ENCODE measurements at places on chromosomes 3 and 15.
A peak's percentile ranks its signal among the peaks of the same experiment; 100 is the strongest.

- DNase-seq = peak; percentile 42
These were observed 11.3 kb downstream of the NRROS start for GRCh38 chr3:196650740-196651311.

DNA sequence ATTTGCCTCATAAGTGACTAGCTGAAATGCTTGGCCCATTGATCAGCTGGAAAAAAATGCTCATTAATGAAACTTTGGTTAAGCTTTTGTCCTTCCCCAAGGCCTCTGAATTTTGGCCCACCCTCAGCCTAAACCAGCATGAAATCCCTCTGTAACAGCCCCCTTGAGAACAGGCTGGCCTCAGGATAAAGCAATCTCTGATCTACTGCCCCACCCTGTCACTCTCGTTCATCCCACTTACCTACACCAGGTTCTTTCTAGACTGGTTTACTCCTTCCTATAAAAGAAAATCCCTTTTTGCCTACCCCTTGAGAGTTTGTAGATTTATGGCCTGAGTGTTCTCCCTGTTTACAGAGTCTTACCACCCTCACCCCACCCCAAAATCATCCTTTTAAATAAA, 3.4 kb upstream of the AEN start:
- no peak for DNase-seq

- DNase-seq = no peak
These were observed 339.9 kb upstream of the BCHE start for GRCh38 chr3:166177130-166177529.

- DNase-seq = no peak
These were observed 54.0 kb upstream of the BBX start for GRCh38 chr3:107468782-107469181.

GRCh38 chr3:159266779-159267178, 464.9 kb downstream of the MFSD1 start:
- peak; percentile 58 for DNase-seq

DNA sequence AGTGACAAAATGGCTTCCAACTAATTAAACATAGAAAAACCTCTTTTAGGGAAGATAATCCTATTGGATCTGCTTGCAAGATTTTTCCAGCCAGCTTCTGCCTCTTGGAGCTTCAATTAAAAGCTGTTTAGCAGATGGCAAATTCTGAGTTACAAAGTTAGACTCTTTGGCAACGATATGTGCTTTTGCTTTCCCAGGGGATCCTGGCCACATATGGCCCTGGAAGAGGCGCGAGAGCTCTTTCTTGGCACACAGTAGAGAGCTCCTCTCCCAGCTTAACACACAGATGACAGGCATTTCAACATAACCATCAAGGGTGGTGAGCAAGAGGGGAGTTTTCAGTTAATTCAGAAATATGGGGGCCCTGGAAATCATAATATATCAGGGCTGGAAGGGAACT, 41.6 kb upstream of the GALNT15 start:
- DNase-seq = no peak

- no peak for DNase-seq
These were observed 65.9 kb upstream of the KLF13 start for GRCh38 chr15:31260646-31261265.

GRCh38 chr15:64634027-64634426, 141.4 kb downstream of the RBPMS2 start:
- DNase-seq = peak; percentile 22

DNA sequence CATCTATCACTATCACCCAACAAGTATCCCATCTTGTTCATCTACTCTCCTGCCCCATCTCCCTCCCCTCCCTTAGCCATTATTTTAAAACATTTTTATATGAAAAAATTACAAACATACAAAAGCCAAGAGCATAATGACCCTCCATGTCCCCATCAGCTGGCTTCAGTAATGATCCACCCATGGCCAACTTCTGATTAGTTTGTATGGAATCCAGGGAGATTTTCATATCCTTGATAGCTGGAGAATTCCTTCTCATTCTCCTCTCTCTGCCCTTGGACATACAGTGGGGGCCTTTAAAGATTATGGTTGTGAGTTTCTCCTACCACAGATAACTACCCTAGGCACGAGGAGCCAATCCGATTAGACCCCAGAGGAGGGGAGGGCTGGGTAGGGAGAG, 40.2 kb downstream of the IRAK2 start:
- no peak for DNase-seq

DNA sequence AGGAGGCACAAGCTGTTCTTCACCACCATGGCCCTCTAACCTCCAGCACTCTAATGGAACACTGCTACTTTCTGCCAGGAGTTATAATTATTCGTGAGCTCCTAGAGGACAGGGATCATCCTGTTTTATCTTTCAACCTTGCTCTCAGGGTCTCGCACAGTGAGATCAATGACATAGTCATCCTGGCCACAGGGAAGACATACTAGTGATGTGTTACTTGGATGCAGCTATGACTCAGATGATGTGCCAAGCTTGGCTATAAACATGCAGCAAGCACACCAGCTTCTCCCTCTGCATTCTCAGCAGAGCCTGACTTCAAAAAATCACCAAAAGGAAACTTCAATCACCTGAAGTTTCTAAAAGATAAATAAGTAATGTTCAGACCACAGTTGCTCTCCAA, 203.8 kb upstream of the HES1 start:
- no peak for DNase-seq

DNA sequence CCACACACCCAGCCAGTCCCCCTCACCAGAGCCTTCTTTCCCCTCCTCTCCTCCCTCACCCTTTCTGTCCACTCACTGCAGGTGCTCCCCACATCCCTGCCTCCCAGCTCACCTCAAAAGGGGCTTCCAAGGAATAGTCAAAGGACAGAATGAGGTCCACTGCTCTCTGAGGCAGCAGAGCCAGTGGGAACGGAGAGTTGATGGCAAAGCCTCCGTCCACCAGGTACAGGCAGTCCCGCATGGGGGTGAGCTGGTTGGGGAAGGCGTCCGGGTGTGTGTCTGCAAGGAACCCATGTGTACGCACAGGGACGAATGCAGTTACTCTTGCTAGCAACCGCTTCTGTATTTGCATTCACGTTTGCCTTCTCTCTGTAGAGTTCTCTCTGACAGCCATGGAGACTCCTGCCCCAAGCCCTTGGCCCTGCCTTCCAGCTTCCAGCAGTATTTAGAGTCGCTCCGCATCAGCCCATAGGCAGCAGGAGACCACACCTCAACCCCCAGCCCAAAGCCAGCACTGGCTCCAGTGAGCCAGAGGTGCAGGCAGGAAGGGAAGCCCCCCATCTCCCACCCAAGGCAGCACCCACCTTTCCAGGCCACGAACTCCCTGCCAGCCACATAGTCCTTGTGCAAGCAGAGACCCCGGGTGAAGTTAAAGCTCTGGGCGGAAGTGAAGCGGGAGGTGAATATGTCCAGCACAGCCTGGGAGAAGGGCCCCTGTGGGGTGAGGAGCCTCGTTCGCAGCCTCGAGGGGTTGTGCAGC, 12.4 kb downstream of the PLA2G4F start:
- DNase-seq = no peak

DNA sequence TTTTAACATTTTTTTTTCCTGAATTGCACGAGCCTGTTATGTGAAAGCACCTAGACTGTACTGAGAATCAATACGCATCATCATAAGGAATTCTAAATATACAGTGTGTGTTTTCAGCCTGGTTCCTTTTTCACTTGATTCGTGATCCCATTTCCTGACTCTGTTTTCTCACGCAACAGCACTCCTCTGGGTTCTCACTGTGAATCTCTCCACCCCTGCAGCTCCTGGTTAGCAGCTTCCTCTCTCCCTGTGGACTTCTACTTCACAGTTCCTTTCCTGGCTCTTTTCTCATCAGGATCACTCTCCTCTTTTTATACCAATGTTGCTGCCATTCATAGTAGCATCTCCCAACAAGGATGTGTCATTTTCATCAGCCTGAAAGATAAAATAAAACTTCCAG, 297.2 kb downstream of the CADM2 start:
- DNase-seq = no peak

DNA sequence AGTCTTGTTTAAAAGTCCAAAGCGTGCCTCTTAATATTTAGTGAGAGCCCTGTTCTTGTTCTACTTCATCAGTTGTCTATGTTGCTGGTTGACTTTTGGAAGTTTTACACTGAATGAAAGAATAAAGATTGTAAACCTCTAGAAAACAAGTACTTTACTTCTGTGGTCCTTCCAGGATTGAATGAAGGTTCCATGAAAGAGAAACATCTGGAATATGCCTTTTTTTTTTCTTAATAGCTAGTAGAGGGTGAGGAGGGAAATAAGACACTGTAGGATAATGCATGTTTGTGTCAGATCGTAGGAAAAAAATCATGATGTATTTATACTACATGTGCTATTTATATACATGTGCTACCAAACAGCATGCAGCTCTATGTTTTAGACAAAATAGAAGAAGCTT, 203.0 kb downstream of the GHSR start:
- no peak for DNase-seq

DNA sequence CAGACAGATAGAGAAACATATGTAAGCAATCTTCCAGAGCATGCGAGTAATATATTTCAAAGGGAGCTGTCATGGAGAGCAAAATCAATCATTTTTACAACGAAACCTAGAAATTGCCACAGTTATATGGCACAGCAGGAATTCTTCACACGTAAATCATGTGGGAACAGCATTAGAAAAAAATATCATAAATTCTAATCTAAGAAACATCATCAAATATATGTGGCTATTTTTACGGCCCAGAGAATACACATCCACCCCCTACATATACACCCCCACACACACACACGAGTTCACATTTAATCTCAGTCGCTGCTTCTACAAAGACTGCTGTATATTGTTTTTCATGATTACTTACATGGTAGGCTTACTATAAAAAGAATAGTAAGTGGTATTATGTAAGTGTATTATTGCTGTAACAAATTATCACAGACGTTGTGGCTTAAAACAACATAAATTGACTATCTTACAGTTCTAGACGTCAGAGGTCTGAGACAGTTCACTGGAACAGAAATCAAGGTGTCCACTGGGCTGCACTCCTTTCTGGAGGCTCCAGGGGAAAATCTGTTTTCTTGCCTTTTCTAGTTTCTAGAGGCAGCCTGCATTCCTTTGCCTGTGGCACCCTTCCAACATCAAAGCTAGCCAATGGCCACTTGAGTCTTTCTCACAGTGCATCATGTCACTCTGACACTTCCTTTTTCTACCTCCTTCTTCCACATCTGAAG, 363.3 kb downstream of the ULK4 start:
- no peak for DNase-seq

GRCh38 chr3:129070086-129070885, 9.7 kb downstream of the GP9 start:
- no peak for DNase-seq

DNA sequence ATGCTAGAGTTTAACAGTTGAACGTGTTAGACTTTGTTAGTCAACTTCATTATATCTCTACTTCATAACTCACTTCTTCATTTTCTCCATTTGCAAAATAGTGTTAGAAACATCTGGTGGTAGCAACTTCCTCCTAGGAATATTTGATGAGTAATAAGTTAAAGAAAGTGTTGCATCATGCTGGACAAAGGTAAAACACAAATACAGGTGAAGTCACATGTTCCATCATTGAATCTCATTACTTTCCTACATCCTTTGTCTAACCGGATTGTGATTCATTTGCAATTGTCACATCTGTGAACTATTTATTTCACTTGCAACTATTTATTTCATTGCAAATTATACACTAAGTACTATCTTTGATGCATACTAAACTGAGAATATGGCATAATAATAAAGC, 186.5 kb downstream of the TUSC7 start:
- no peak for DNase-seq

- no peak for DNase-seq
These were observed 167.5 kb downstream of the NR2F2 start for GRCh38 chr15:96497951-96498350.

DNA sequence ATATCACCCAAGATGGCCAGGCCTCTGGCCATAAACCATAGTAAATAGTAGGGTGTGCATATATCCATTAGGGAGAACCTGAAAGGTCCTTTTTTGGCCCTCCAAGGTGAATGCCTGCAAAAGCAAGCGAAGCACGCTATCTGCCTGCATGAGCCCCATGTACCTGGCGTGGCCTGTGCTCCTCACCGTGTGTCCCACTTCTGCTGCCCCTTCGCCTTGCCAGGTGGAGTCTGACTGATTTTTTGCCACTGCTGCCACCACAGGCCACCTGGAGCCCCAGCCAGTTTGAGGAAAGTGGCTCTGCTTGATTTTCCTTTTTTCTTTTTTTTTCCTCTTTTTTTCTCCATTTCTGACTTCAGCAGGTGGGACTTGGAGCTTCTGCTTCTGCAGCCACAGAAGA, 139.7 kb downstream of the SNRPN start:
- DNase-seq = no peak

GRCh38 chr3:30181178-30181465, 425.3 kb upstream of the TGFBR2 start:
- no peak for DNase-seq

- DNase-seq = peak; percentile 73
These were observed 557 bp downstream of the DENND4A start for GRCh38 chr15:65791335-65792137.

GRCh38 chr3:31054032-31054431, 159.6 kb upstream of the GADL1 start:
- DNase-seq = no peak

DNA sequence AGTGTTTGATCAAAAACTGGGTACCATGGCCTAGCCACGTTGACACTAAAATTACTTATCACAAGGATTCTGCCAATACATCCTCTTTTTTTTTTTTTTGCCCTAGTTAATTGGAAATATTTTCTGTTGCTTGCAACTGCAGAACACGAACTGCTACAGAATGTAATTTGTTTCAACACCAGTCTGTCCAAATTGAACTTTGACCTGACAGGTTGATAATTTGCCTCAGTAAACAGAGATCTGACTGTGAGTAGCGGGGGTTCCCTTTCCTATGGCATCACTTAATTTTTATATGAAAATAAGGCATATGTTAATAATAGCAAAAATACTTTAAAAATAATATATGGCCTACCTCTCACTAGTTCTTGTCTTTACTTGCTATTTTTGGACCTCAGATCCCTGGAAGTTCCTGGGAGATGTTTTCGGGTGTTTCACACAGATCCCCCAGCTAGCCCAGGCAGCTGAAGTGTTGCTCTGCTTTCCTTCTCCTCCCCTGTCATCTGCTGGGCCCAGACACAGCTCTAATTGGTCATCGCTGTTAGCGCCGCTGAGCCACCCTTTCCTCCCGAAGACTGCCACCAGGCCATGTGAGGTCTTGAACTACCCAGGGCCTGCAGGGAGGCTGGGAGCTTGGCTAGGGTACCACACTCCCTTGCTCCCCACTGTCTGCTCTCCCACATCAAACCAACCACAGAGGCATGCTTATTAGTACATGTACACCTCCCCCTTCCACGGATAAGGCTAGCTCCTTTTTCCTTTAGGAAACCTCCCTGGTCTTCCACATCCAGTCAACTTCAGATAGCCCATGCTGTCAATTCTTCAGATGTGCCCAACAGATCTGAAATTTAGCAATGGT, 89.8 kb upstream of the RNF7 start:
- no peak for DNase-seq

DNA sequence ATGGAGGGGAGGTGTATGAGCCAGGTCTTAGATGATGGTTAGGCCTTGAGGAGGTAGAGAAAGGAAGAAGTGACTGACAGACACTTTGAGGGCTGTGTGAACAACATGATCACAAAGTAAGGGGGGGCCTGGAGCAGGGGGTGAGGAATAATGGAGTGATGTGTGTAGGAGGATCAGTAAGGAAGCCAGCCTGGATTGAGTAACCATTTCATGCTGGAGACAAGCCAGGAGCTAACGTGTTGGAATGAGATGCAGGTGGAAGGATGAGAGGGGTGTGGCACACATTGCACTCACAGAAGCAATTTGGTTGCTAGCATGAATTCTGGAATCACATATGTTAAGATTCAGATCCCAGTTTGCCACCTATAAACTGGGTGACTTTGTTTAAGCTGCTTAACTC, 65.5 kb downstream of the BBX start:
- no peak for DNase-seq

- no peak for DNase-seq
These were observed 436.9 kb downstream of the CNTN6 start for GRCh38 chr3:1529676-1530075.
